ENCODE measurements at places on chromosomes 13 and 19.

GRCh38 chr19:38831142-38831605 is 420 bp downstream of the ECH1 start:
- peak; percentile 73 for DNase-seq

- no peak for DNase-seq
Measured at GRCh38 chr13:59754411-59754810, 409.3 kb downstream of the DIAPH3 start.

DNA sequence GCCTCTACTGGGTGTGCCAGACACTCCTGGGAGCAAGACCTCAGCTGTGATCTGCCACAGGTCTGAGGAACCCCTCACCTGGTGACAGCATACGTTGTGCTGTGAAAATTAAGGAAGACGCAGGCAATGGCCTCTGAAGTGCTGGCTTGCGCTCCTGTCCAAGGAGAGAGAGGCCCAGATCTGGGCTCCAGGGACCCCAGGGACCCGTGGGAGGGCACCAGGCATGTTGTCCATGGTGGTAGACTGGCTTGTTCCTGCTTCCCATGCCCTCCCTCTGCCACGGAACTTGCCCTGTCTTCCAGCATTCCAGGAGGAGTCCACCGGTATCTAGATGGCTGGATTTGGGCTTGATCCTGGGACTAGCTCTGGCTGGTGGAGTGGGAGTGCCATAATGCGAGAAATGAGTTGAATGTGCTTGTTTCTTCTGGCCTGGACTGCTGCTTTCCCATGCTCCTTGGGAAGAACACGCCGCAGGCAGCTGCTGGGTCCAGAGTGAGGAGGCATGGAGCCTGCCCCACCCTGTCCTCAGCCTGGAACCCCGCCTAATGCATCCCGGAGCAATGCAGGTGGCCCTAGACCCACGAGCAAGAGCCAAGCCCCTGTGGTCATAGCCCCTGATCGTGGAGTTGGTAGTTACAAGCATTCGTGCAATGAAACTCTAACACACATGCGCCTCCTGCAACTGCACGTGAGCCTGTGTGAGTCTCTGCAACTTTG is 190.2 kb downstream of the TEX29 start:
- DNase-seq: no peak

GRCh38 chr13:51017516-51017915 is 93.6 kb downstream of the C13orf42 start:
- no peak for DNase-seq

GRCh38 chr13:44795176-44795575 is 194.1 kb downstream of the NUFIP1 start:
- no peak for DNase-seq

DNA sequence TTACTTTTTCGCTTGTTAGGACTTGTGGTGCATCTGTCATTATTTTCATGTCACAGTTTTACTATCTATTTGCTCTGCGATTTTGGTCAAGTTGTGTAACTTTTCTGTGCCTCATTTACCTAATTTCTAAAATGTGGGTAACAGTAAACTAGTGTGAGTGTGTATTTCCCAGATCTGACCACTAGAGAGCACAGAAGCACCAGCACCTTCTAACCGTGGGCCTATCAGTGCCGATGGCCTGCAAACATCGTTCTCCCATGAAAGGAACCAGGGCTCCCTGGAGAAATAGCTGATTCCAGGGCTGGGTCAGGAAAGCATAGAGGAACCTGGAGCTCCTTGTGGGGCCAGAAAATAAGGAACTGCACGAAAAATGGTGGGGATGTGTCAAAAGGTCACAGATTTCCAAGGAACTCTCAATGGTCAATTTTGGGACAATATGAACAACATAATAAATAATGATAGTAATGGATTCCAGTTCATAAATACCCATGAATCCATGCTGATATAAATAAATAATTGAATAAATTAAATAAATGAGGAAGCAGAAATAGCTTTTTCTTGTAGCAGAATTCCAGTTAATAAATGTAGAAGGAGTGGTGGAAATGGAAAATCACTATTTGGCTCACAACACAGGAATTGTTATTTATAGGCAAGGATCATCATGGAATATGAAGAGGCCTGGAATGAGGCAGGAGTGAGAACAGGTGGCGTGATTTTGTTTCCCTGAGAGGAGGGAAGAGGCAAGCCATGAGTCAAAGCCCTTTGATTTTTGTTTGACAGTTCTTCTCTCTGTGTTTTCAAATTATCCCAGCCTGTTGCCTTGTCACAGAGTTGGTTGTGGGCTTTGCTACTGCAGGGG is 31.1 kb downstream of the CEACAM8 start:
- DNase-seq: peak; percentile 95

- DNase-seq: no peak
Measured at GRCh38 chr19:4115050-4115817, 8.7 kb downstream of the MAP2K2 start.

DNA sequence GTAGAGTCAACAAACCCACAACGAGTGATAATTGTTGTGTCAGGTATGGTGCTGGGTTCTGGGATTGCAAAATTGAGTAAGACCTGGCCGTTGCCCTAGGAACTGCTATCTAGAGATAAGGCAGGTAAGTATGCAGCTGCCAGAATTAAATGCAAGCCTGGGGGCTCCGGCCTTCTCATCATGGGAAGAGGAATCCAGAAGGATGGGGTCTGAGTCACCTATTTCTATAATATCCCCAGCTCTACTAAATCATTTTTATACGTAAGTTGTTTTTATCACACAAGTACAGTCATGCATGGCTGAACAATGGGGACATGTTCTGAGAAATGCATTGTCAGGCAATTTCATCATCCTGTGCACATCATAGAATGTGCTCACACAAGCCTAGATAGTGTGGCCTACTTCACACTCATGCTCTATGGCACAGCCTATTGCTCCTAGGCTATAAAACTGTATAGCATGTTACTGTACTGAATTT is 203.0 kb downstream of the KLF5 start:
- no peak for DNase-seq

DNA sequence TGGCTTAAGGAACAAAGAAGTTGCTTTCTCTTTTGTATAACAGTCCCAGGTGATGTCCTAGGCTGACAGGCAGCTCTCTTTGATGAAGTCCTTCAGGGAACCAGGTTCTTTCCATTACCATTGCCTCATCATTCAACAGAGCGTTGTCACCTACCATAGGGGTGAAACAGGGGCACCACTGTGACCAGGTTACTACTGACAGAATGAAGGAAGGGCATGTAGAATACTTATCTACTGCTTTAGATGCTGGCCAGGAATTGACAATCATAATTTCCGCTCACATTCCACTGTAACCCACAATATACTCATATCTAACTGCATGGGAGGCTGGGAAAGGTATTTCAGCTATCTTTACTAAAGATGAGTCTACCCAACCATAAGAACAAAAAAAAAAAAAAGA is 148.0 kb upstream of the FNDC3A start:
- no peak for DNase-seq

DNA sequence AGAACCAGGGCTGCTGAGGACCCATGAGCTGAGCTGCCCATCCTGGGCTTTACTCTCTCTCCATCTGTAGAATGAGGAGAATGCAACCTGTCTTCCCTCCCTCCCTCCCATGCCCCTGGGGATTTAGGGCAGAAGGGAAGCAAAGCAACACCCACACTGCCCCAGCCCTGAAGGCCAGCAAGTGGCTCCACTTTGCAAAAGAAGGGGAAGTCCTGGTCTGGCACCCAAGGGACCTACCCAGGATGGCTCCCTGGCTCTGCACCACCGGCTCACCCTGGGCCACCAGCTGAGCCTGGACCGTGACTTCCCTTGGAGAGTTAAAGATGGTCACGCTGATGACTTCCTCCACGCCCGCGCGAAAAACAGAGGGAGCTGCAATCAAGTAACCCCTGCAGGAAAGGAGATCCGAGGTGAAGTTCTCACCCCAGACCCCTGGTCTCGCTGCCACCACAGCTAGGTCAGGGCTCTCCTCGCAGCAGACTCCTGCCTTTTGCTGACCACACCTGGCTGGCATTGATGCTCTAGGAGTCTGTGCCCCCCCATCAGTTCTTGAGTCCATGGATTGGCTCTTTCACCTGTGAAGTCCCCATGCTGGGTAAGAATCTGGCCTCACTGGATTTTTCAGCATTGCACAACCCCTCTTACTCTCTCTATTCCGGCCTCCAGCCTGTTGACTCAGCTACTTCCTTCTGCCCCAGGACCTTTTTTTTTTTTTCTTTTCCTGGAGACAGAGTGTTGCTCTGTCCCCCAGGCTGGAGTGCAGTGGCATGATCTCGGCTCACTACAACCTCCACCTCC is 4.6 kb downstream of the CPAMD8 start:
- DNase-seq: no peak
